ENCODE measurements at places on chromosomes 3 and 15. TPM values are rescaled to one million over a fixed set of nuclear protein-coding genes. Genes with fewer than 3 reads are reported as not detected.

GRAMD2A gene
- total RNA-seq, result 0.29 TPM

ZPLD1 gene
- total RNA-seq, result not detected

MAGI1 gene
- 31.6 TPM for total RNA-seq

ACP3 gene
- total RNA-seq, result 15.0 TPM

SERF2 gene
- total RNA-seq, result 1,164 TPM

PCLAF gene
- total RNA-seq, result 1.1 TPM

TEX55 gene
- total RNA-seq, result not detected
